ENCODE measurements at places on chromosomes 12 and 14.
A peak's percentile ranks its signal among the peaks of the same experiment; 100 is the strongest.

DNA sequence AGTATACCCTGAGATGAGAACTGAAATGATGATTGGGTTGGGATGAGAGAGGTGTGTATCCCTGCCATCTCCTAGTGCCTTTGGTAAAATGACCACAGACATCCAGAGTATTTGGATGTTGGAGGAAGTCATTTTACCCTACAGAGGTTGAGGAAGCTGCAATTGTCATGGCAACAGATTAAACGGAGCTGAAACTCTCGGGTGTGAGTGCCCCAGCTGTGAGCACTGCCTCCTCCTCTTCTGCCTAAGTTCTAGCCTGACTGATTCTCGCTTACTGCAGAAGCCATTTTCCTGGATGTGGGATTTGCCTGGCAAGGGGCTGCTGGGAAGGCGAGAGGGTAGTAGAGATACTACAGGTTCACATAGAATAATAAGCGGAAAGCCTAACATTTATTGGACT is 10.3 kb upstream of the PPP4R4 start:
- DNase-seq = no peak

GRCh38 chr14:61326847-61327246 is 5.5 kb downstream of the PRKCH start:
- DNase-seq = no peak

- no peak for DNase-seq
Observed at GRCh38 chr14:99041820-99042174, 230.2 kb downstream of the BCL11B start.

GRCh38 chr12:41907550-41907949 is 237.1 kb downstream of the GXYLT1 start:
- DNase-seq = no peak

GRCh38 chr12:1093166-1093751 is 102.2 kb downstream of the ERC1 start:
- DNase-seq = peak; percentile 57

DNA sequence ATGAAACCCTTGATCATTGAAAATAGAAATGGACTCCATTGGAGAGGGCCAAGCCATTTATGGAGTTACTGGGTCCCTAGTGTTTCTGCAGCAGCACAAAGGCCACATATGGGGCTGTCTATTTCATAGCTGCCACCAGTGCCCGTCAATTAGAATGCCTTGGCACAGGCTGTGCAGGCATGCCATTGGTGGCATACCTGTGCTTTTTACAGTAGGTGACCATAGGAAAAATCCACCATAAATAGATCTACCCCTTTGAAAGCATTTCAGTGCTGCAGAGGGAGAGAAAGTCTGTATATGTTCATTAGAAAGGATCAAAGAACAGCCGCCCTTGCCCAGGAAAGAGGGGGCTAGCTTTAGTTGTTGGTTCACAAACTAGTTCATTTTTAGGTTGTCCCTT is 13.1 kb downstream of the MYBPC1 start:
- no peak for DNase-seq

GRCh38 chr12:57096748-57097553 is 8.0 kb downstream of the NAB2 start:
- no peak for DNase-seq

- no peak for DNase-seq
Observed at GRCh38 chr14:52988139-52988538, 37.3 kb upstream of the FERMT2 start.

GRCh38 chr12:104906695-104907094 is 51.4 kb downstream of the SLC41A2 start:
- no peak for DNase-seq

DNA sequence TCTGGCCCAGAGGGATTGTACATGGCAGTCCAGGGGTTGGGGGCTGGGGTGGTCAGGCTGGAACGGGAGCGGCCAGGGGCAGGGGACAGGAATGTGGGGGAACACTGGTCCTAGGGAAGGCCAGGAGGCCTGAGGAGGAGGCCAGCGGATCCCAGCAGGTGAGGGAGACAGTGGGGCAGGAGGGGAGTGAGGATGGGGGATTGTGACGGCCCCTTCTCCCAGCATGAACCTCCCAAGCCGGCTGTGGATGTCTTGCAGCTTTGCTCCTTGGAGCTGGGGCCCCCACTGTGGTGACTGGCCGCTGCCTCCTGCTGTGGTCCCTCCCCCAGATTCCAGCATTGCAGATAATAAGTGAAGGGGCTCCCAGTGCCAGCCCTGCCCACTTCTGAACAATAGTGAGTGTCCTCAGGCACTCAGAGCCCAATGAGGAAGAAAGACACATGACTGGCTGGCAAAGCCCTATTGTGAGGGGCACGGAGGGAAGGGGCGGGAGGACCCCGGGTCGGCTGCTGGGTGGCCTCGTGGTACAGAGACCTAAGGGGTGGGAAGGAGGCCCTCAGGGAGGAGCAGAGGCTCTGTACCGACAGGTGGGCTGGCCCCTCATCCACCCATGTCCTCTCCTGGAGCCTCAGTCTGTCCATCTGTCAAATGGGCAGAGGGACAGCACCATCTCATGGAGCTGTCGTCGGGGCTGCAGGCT is 215.0 kb downstream of the KIF26A start:
- no peak for DNase-seq

GRCh38 chr12:119412811-119413794 is 78.6 kb downstream of the CCDC60 start:
- DNase-seq = peak; percentile 71

GRCh38 chr12:57190037-57190436 is 26.6 kb upstream of the NXPH4 start:
- DNase-seq = peak; percentile 11

GRCh38 chr12:51907083-51907855 is at the start of gene ACVRL1:
TSS of gene ACVRL1 (plus strand) at chr12:51907504. CDS start at chr12:51912475, 4,971 bp downstream.
- DNase-seq = no peak

DNA sequence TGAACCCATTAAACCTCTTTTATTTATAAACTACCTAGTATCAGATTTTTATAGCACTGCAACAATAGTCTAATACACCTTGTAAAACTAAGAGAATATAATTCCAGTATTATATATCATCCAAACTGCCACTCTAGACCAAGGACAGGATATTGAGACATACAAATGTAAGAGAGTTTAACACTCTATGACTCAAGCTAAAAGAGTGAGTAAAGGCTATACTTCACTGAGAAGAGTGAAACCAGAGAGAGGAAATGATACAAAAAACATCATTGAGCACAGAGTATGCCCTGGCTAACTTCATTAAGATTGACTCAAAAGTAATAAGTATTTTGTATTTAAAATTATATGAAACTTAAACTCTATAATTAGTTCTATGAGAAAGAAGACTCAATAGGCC is 1951.9 kb upstream of the SEL1L start:
- no peak for DNase-seq

DNA sequence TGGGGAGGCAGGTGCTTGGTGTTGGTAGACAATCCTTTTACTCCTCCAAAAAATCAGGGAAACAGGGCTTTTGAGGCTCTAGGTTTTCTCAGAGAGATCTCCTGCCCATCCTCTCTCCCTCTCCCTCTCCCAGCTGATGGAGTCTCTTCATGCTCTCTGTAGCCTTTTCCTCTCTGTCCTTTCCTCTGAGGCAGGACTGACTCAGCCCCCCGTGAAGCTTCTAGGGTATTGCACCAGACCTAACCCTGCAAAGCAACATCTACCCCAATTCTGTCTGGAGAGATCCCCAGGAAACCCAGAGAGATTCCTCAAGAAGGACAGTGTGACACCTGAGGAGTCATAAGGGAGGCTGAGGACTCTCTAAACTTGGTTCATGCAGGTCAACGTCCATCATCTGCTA is 66.4 kb downstream of the CRACR2A start:
- DNase-seq = no peak

DNA sequence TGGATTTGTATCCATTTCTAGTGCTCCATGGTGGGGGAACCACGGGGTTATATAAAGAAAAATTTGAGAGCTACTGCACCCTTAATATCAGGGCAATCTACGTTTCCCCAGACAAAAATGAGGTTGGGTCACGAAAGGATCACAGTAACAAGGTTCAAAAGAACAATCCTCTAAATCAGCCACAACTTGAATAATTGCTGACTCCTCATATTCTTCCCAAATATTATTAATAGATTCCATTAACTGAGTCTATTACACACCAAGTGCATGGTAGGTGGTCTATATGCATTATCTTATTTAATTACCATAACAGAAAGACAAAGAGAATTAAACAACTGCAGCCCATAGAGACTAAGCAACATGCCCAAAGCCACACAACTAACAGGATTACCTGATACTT is 438.2 kb downstream of the ETNK1 start:
- DNase-seq = no peak

- no peak for DNase-seq
Observed at GRCh38 chr12:105480162-105480561, 149.7 kb downstream of the C12orf75 start.

GRCh38 chr14:21781543-21781942 is 107.9 kb upstream of the OR4E1 start:
- no peak for DNase-seq

GRCh38 chr12:1915082-1915968 is 3.1 kb downstream of the CACNA2D4 start:
- DNase-seq = no peak

DNA sequence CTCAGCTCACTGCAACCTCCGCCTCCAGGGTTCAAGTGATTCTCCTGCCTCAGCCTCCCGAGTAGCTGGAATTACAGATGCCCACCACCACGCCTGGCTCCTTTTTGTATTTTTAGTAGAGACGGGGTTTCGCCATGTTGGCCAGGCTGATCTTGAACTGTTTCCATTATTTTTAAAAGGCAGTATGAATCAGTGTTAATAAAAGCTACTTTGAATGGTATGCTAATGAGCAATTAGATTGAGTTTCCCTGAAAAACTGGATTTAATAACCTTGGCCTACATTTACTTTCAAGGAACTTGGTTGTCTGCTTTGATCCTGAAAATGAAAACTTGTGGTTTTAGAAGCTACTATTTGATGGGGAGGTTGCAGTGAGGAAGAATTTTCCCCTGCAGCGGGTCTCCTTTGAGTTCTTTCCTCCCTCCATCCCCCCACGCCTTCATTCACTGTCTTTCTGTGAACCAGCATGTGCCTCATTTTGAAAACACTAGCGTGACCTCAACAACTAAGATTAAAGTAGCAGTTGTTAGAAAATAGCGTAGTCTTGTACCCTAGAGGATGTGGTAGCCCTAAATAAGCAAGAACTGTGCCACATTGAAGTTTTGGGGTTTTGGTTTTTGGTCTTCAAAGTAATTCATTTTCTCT is 17.8 kb upstream of the RPS6KA5 start:
- no peak for DNase-seq

GRCh38 chr12:95185854-95186253 is 31.4 kb downstream of the FGD6 start:
- DNase-seq = no peak

GRCh38 chr12:75137896-75138295 is 71.7 kb downstream of the KCNC2 start:
- DNase-seq = no peak

DNA sequence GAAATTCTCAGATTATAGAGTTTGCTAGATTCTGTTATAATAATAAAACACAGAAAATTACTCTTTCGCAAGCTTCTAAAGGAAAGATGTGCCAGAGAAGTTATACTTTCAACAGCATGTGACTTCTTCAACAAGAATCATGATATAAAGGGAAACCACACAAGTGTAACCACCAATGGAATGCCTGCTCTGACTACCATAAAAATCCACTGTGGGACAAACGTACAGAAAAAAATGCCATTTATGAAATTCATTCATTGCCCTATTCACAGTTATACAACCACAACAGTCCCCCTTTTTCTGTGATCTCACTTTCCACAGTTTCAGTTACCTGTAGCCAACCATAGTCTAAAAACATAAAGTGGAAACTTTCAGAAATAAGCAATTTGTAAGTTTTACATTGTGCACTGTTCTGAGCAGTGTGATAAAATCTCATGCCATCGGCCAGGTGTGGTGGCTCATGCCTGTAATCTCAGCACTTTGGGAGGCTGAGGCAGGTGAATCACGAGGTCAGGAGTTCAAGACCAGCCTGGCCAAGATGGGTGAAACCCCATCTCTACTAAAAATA is 3.2 kb downstream of the CATSPERB start:
- DNase-seq = no peak

DNA sequence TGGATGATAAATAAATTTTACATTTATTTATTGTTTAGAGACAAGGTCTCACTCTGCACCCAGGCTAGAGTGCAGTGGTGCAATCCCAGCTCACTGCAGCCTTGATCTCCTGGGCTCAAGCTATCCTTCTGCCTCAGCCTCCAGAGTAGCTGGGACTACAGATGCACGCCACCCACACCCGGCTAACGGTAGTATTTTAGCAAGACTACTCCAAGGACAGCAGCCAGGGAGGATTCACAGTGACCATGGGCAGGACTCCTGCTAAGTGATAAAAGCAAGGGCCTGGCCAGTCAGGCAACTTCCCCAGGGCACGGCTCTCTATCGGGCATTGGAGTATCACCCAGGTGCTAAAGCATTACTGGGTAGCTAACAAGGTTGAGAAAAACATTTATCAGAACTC is 55.4 kb downstream of the ARL6IP4 start:
- no peak for DNase-seq

DNA sequence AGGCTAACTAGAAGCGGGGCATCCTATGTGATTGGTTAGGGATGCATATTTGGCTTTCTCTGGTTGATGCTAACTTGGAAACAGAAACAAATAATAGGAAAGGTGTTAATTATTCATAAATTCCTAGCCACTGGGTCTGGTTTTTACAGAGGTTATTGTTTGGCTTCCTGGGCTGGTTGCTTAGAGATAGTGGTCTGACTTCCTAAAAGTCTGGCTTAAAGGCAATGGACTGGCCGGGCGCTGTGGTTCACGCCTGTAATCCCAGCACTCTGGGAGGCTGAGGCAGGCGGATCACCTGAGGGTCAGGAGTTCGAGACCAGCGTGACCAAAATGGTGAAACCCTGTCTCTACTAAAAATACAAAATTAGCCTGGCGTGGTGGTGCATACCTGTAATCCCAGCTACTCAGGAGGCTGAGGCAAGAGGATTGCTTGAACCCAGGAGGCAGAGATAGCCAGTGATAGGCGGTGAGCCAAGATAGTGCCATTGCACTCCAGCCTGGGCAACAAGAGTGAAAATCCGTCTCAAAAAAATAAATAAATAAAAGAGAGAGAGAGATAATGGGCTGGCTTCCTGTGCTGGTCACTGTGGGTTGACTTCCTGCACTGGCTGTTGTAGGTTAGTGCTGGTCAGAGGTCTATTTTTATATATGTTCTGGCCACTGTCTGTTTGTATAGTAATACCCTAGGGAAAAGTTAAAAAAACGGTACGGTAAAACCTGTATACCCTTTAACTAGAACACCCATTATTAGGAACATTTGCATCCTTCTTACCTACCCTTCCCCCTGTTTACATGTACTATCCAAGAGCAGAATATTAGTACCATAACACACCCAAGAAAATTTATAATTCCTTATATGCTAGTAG is 24.1 kb downstream of the OR6S1 start:
- DNase-seq = no peak

GRCh38 chr14:65650826-65651225 is 238.3 kb downstream of the FUT8 start:
- no peak for DNase-seq

GRCh38 chr14:79510659-79511058 is 700.6 kb downstream of the DIO2 start:
- no peak for DNase-seq

GRCh38 chr12:45260104-45260815 is 44.4 kb downstream of the ANO6 start:
- no peak for DNase-seq

All from hippocampal formation (tissue), 2 donors.